ENCODE measurements at places on chromosomes 6 and 20.
A peak's percentile ranks its signal among the peaks of the same experiment; 100 is the strongest.

GRCh38 chr6:52284460-52285176 lies at the start of gene MCM3:
Gene MCM3 (minus strand): TSS chr6:52284742. CDS start chr6:52284674, 68 bp downstream.
- DNase-seq: peak; percentile 99

GRCh38 chr6:25066593-25066992 lies 130.8 kb upstream of the RIPOR2 start:
- no peak for DNase-seq

GRCh38 chr6:41059556-41059955 lies 6.6 kb downstream of the APOBEC2 start:
- DNase-seq: no peak

- no peak for DNase-seq
Observed at GRCh38 chr6:3585320-3585935, 128.6 kb upstream of the SLC22A23 start.

DNA sequence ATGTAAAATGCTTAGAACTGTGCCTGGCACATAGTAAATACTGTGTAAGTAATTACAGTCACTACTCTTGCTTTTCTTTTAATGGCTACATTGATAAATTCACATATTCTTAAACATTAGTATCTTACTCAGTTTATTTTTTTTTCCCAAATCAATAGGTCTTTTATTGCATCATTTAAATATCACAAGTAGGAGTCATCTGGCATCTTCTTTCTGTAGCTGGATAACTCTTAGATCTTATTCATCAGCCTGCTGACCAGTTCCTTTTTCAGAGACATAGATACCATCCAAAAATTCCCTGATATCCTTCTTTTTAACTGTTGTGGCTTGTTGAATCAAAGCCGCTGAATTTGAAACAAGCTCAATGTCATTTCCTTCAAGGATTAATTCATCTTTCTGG lies 20.0 kb upstream of the PHF3 start:
- no peak for DNase-seq

Measured in NCI-H2029 (cell line).